ENCODE measurements at places on chromosomes 1 and 21.

DNA sequence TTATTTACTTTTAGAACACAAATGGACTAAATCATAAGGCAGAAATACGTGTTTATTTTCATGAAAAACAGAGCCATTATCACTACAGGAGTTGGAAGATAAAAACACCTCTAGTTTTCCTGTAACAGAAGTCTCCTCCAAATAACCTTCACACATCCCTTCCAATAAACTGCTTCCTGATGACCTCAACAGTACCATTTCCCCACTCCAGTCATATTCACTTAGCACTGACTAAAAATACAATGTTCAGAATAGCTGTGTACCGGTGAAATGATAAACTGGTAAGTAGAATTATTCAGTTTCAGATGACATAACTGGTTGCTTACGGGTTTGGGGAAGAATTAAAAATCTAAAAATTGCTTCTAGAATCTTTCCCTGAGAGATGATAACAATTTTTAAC is 137.9 kb downstream of the DENND1B start:
- no peak for DNase-seq

GRCh38 chr1:110524311-110525248 is 5.6 kb upstream of the KCNA10 start:
- peak; percentile 68 for DNase-seq

DNA sequence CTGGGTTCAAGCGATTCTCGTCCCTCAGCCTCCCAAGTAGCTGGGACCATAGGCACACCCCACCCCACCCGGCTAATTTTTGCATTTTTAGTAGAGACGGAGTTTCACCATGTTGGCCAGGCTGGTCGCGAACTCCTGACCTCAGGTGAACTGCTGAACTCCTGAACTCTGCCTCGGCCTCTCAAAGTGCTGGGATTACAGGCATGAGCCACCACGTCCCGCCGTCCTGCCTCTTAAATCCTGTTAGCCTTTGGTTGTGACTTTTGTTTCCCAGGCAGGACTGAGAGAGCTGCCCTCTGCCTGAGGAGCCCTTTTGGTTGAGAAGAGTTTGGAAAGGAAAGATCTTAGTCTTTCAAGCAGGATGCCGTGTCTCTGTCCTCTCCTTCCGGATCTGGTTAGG is 59.3 kb upstream of the C1orf174 start:
- DNase-seq: no peak

GRCh38 chr1:89221341-89221740 is 22.6 kb upstream of the GBP4 start:
- no peak for DNase-seq

GRCh38 chr1:227891223-227891954 is 56.3 kb downstream of the WNT9A start:
- DNase-seq: no peak

- DNase-seq: no peak
Measured at GRCh38 chr1:46681333-46682034, 9.8 kb downstream of the TEX38 start.

DNA sequence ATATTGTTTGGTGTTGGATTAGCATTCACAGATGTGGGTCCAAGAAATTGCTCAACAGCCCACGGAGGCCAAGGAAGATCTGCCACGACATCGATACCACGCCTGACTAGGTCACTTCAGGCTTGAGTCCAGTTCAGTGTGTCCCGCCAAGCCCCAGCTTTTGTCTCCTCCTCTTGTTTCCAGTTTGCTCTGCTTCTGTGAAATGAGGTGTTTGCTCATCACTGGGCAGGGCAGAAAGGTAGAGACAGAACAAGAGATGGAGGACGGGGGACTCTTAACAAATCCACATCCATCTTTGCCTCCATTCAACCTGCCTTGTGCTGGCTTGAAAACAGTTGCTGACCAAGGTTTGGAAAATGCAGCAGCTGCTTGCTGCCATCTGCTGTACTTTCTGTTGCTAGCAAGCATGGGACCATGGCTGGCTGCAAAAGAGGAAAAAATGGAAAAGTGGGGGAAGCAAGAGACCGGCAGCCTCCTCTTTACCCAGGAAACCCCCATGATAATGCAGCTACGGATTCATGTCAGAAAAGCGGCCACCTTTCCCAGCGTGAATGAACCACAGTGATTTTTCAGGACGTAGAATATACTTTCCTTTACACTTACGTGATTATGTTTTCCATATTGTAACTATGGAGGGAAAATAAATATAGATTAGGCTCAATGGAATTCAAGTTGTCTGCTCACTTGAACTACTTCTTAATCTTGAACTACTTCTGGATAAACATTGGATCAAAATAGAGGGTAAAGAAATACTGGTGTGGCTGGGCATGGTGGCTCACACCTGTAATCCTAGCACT is 80.2 kb upstream of the GREM2 start:
- peak; percentile 23 for DNase-seq

- no peak for DNase-seq
Measured at GRCh38 chr1:87495147-87495546, 166.5 kb downstream of the LMO4 start.

- no peak for DNase-seq
Measured at GRCh38 chr1:229596925-229597699, 28.8 kb downstream of the TAF5L start.

DNA sequence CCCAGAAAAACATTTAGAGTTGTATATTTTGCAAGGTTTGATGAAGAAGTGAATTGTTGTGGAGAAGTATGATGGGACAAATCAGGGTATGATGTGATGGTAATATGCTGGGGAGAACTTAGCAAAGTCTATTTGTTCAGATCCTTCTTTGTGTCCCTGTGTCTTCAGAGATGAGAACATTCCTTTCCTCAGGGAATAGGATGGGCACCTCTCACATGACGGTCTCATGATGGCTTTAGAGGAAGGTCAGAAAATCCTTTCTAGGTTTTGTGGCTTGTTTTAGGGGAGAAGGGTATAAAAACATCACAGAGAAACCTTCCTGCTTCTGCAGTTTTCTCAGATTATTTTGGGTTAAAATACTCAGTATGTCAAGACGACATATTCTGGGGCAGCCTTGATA is 171.3 kb upstream of the NRIP1 start:
- no peak for DNase-seq

GRCh38 chr1:64516301-64516700 is 46.4 kb downstream of the CACHD1 start:
- no peak for DNase-seq
